ENCODE measurements at places on chromosomes 6 and 20.

DNA sequence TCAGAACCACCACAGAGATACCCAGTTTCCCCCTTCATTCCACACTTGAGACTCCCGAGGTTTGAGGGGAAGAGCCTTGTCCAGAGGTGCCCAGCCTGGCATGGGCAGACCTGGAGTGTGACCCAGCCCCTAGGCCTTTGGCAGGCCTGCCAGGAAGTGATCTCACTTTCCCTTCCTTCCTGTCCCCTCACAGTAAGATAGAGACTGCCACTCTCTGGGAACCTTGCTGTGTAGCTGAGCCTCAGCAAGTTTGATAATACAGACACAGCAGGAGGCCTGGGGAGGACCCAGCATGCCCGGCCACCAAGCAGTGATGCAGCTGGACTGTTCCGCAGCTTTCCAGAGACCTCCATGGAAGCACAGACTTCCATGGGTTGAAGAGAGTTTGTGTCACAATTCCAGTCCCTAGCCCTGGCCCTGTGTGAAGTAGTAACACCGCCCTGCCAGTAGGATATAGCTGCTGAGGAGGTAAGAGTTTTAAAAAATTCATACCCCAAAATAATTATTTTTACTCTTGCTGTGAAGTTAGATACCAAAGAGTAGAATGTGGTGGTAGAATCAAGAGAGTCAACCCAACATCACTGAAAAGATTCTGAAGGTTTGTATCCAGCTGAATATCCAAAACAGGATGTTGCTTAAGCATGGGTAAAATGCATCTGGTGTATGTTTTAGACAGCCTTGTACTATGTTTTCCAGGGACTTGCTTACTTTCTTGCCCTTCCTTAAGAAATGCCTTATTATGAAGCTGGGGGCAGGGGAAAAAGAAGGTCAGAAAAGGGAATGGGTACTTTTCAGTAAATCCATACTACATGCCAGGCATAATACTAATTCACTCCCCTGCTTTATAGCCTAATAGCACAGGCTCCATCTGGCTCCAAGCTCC is 16.3 kb downstream of the PKIG start:
- DNase-seq: no peak

DNA sequence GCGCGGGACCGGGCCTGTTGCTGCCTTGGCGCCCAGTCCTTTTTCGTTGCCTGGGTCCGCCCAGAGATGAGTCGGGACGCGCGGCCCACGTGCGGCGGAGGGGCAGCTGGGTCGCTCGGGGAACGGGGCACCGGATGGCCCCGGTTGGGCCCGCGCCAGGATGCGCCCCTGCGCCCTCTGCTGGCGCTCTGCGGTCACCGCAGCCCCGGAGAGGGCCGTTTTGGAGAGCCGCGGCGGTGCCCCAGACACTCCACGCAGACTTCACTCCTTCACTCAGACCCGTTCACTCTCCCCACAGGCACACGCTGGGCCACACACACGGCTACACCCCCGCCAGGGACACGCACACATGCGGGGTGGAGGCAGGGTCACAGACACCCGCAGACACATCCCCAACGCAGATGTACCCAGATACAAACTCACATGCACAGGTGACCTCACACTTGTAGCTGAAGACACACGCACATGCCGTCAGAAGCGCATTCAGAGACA is 38.8 kb downstream of the SRC start:
- no peak for DNase-seq

- DNase-seq: no peak
These were observed 217.7 kb upstream of the RIN2 start for GRCh38 chr20:19540392-19540791.

- DNase-seq: no peak
These were observed 13.7 kb downstream of the KCNS1 start for GRCh38 chr20:45087097-45087790.

- peak; percentile 62 for DNase-seq
These were observed 10.4 kb upstream of the TRAF3IP2 start for GRCh38 chr6:111615916-111616612.

DNA sequence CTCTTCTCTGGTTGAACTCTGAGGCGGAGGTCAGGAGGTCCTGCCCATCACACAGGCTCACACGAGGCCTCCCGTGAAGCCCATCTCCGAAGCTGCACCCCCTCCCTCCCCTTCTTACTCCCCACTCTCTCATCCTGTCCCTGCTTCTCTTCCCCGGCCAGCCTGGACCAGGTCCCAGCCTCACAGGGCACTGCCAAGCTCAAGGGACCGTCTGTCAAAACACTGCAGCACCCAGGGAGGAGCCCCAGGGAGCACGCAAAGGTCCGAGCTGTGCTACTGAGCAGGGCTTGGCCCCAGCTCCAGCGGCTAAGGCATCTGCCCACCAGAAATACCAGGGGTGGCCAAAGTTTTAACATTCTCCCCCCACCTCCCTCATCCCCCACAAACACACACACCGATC is 70.0 kb downstream of the PSMG4 start:
- DNase-seq: no peak

GRCh38 chr6:43119482-43119881 is 43.4 kb downstream of the PTK7 start:
- DNase-seq: no peak

GRCh38 chr6:15352220-15352619 is 106.4 kb downstream of the JARID2 start:
- DNase-seq: no peak

All from skeletal muscle cell (primary cell).